ENCODE measurements at places on chromosomes 7 and 10. TPM values are rescaled to one million over a fixed set of nuclear protein-coding genes. Genes with fewer than 3 reads are reported as not detected.

The HOXA11 gene
- not detected for total RNA-seq

The HECW1 gene
- total RNA-seq, result not detected

The DNAJC1 gene
- total RNA-seq, result 66.8 TPM

The C10orf90 gene
- not detected for total RNA-seq

The SMARCD3 gene
- total RNA-seq, result 1.4 TPM

The ZNF316 gene
- total RNA-seq, result 30.9 TPM

The RBAK gene
- total RNA-seq, result 21.6 TPM

The CCDC71L gene
- total RNA-seq, result 8.2 TPM

The PTN gene
- total RNA-seq, result 0.07 TPM

The ZNF107 gene
- total RNA-seq, result 0.34 TPM

The SPDYE8 gene
- not detected for total RNA-seq

The MOGAT3 gene
- not detected for total RNA-seq

The MET gene
- total RNA-seq, result 276 TPM

The CRPPA gene
- 0.34 TPM for total RNA-seq
